Hematopoietic multipotent progenitor cell (in vitro differentiated cells): ENCODE measurements at places on chromosomes 6 and 20. TPM values are rescaled to one million over a fixed set of nuclear protein-coding genes. Genes with fewer than 3 reads are reported as not detected.
A peak's percentile ranks its signal among the peaks of the same experiment; 100 is the strongest.

EEF1A2 gene
- 0.27 TPM for total RNA-seq

DNA sequence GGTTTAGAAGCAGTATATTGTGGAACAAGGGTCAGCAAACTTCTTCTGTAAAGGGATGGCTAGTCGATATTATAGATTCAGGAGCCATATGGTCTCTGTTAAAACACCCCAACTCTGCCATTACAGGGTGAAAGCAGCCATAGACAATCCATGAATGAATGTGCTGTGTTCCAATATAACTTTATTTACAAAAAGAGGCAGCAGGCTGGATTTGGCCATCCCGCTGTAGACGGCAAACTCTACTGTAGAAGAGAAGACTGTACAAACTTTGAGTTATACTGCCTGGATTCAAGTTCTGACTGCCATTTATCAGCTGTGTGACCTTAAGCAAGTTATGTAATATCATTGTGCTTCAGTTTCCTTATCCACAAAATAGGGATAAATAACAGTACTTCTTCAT lies 33.7 kb upstream of the SNX9 start:
- DNase-seq = no peak

SYNDIG1 gene
- total RNA-seq = under 0.01 TPM

HRH3 gene
- total RNA-seq = not detected

OR2B6 gene
- 0.81 TPM for total RNA-seq

GRCh38 chr20:46552460-46553420 lies 2.3 kb upstream of the OCSTAMP start:
- no peak for DNase-seq

APCDD1L gene
- total RNA-seq = under 0.01 TPM

GRCh38 chr6:148422085-148422484 lies 79.4 kb downstream of the SASH1 start:
- DNase-seq = no peak

- peak; percentile 18 for DNase-seq
Measured at GRCh38 chr6:26660000-26660361, 435 bp upstream of the ZNF322 start.

PDYN gene
- not detected for total RNA-seq

DNA sequence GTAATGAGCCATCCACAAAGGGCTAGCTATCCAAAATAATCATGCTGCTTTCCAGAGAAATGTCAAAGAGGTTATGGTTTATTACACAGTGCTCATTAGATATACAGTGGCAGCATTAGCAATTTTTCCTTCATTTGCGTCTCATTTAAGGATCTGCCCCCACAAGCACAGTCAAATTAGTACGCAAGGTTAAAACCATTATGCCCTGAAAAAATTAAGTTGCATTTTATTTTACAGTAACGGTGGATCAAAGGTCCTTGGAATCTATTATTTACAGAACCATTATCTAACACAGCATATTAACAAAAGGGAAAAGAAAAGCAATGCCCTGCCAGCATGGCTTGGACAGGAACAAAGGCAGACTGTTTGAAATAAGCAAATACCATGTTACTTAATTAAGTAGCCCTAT lies 144.8 kb downstream of the PDSS2 start:
- DNase-seq = no peak

GRCh38 chr6:132344811-132345210 lies 56.5 kb downstream of the MOXD1 start:
- DNase-seq = no peak

XKR7 gene
- total RNA-seq = under 0.01 TPM

DNA sequence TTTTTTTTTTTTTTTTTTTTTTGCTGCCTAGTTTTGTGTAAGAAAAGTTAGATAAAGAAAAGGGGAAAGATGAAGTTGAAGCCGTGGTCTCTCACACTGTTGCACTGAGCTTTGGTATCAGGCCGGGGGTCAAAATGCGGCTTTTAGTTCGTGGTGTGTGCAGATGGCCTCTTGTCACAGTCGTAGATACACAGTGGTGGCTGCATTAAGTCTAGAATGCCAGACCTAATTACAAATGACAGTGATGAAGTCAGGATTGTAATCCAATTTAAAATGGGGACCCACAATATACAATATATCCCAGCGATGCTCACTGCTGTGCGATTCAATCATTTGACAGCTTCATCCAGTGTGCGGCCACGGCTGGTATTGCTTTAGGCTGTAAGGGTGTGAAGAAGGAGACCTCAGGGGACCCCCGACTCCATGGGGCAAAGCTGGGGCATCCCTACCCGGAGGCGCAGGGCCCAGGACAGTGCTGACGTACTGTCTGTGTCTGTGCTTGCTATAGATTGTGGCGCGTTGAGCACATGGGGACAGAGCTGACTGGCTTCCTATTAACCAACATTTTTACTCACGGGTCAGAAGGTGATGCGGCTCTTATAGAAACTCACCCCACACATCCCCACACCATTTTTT lies 210.0 kb upstream of the SOX4 start:
- no peak for DNase-seq

GRCh38 chr6:123089226-123089625 lies 93.2 kb downstream of the CLVS2 start:
- no peak for DNase-seq

GRCh38 chr6:82246802-82247504 lies 591 bp downstream of the IBTK start:
- DNase-seq = peak; percentile 65

BTNL2 gene
- total RNA-seq = not detected

GRCh38 chr6:18327626-18328025 lies 59.5 kb upstream of the RNF144B start:
- peak; percentile 88 for DNase-seq

DNA sequence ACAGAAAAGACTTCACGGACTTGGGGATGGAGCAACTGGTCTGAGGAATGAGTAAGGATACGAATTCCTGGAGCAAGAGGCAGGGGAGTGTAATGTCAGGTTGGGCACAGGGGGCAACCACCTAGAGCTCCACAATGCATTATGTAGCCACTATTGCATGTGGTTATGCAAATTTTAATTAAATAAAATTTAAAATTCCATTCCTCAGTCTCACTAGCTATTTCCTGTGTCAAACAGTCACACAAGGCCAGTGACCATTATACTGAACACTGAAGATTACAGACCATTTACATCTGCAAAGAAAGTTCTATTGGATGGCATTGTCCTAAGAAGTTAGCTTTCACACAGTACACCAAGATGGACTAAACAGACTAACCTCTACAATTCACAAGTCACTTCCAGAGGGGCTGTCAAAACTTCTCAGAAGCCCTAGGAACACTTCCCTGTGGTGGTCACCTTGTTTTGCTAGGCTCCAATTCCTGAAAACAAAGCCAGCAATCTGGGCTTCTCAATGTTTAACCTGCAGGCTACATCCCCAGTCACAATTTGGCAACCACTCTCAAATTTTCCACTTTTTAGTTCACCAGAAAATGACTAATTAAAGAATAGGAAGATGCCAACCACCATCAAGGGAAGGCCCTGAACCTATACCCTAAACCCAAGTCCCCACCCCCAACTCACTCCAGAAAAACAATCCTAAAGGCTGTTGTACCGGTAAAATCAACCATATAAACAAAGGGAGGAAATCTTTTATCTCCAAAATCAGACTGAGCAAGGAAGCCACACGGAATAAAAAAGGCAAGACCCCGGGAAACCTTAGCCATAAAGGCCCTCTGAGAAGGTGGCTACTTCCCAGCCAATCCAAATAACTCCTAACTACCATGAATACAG lies 34.2 kb upstream of the C20orf203 start:
- no peak for DNase-seq

C6orf52 gene
- total RNA-seq = not detected

GRCh38 chr6:148242180-148242579 lies 100.5 kb upstream of the SASH1 start:
- no peak for DNase-seq

CFAP206 gene
- total RNA-seq = under 0.01 TPM
